HS-5 (cell line): ENCODE measurements at places on chromosomes 7 and 10.
A peak's percentile ranks its signal among the peaks of the same experiment; 100 is the strongest.

DNA sequence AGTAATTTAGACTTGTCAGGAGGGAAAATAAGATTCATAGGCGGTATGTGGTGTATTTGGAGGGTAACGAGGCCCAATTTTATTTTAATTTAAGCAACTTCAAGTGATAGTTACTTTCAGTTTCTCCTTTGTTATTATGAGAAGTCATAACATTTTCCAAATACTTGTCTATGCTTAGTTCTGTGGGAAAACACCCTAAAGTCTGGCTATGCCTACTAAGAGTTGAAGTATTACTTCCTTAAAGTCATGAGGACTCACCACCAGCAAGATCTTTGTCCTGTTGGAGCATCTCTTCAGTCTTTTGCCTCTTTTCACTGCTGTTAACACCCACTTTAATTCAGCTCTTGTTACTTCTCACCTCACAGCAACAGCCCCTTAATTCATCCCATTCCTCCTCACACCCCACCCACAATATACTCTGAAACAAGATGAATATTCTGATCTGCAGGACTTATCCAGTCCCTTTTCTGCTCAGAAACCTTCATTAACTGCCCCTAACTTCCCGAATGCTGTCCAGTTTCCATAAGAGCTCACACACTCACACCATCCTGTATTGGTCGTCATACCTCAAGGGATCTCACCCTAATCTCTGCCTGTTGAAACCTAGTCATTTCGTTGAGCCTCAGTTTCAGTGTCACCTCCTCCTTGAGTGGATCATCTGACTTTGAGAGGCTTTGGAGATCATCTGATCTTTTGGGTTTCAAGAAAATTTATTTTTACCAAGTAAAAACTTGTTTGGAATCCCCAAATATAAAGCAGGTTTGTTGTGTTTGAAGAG is 61.3 kb downstream of the DNAH11 start:
- no peak for DNase-seq

DNA sequence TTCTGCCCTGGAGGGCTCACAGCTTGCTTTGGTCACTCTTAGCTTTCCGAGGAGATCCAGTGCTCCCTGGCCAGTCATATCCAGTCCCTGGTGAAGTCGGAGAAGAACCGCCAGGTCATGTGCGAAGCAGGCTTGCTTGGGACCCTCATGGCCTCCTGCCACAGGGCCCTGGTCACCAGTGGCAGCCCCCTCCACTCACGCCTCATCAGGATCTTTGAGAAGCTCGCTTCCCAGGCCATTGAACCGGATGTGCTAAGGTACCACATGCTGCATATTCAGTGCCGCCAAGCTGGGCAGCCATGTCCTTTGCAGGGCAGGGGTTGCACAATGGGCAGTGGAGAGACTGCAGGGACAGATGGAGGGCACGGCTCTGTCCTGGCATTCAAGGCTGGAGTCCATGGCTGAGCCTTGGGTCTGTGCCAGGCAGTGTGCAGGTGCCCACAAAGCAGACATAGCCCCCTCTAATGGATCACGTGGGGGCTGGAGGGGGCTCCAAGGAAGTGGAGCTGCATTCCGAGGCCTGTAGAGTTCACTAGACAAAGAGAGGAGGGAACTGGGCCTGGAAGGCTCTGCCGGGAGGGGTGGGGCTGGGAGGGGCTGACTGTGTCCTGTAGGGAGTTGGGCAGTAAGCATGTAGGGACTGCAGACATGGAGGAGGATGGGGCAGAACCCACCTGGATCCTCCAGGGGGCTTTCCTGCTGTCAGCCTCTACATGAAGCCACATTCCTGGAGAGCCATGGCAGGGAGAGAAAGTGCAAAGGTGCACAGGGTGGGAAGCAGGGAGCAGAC is 89.9 kb downstream of the WDFY4 start:
- no peak for DNase-seq

- DNase-seq: no peak
Measured at GRCh38 chr7:138015096-138015495, 13.2 kb upstream of the CREB3L2 start.

DNA sequence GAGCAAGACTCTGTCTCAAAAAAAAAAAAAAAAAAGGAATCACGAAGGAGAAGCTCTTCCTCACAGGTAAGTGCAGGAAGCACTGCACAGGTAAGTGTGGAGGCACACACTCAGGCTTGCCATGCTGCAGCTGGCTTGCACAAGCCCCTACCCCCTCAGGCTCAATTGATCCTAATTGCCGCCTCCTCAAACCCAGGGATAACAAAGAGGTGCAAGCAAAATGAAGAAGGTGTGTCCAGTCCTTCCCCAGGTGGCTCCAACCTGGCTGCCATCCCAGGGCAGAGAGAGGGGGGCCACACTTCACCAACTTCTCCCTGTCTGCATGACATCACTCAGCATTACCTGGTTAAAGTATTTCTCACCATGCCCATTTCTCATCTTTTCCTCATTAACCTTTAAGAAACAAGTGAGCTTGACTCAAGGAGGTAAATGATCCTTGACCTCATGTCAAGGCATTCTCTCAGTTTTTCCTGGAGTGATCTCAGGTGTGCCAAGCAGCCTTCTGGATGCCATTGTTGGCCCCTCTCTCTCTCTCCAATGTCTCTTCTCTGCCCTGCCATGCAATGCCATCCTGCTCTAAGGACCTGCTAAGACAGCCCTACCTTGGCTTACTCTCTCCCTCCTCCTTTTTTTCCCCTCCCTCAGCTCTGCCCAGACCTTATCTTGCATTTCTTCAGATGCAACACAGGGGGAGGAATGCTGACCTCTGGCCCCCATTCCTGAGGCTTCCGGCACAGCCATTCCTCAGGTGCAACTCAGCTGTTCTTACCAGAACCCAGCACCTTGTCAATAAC is 13.0 kb upstream of the TRPV6 start:
- no peak for DNase-seq

DNA sequence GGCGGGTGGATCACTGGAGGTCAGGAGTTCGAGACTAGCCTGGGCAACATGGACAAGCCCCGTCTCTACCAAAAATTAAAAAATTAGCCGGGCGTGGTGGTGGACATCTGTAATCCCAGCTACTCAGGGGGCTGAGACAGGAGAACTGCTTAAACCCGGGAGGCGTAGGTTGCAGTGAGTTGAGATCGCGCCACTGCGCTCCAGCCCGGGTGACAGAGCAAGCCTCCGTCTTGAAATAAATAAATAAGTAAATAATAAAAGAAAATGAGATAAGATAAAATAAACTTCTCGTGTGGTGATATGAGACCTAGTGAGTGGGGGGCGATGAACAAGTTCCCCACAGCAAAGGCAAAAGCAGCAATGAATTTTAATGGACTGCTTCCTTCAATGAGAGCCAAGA is 33.6 kb upstream of the LMTK2 start:
- no peak for DNase-seq

DNA sequence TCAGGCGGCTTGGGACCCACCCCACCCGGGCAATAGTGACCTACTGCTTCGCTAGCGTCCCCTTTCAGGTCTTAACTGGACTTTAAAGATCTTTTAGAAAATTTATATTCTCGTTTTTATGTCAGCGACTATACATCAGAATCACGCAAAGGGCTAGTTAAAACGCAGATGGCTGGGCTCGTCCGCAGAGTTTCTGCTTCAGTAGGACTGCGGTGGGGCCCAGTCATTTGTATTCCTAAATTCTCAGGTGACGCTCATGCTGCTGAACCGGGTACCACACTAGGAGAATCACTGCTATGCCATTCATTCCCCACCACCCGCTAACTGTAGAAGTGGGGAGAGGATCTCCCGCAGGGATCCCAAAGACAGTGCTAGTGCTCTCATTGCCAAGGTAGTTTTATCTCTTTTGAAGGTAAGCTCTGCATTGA is 12.0 kb upstream of the SP8 start:
- DNase-seq: no peak

GRCh38 chr10:94125856-94126255 is 132.1 kb downstream of the PLCE1 start:
- DNase-seq: no peak

GRCh38 chr10:119602241-119603095 is 5.7 kb upstream of the TIAL1 start:
- no peak for DNase-seq

DNA sequence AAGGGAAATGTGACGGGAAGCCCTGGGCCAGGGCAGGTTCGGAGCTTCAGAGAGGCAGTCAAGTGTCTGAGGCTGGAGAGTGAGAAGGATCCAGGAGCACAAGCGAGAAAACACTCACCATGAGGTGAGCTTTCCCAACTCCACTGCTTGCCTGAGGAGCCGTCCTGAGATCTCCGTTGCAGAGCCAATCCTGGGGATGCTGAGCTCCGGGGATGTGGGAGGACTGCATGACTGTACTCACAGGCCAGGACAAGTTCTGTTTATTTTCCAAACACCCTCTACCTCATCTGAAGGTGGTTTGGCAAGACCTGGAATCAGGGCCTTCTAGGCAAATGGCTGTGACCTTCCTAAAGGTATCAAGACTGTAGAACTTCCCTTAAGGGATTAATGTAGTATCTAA is 38.7 kb downstream of the GLI3 start:
- no peak for DNase-seq

- DNase-seq: peak; percentile 23
Measured at GRCh38 chr10:60846173-60846572, 67.9 kb downstream of the CDK1 start.

GRCh38 chr7:93923296-93923695 is 1.8 kb downstream of the GNG11 start:
- DNase-seq: no peak

- no peak for DNase-seq
Measured at GRCh38 chr10:62059217-62059920, 157.9 kb downstream of the ARID5B start.

DNA sequence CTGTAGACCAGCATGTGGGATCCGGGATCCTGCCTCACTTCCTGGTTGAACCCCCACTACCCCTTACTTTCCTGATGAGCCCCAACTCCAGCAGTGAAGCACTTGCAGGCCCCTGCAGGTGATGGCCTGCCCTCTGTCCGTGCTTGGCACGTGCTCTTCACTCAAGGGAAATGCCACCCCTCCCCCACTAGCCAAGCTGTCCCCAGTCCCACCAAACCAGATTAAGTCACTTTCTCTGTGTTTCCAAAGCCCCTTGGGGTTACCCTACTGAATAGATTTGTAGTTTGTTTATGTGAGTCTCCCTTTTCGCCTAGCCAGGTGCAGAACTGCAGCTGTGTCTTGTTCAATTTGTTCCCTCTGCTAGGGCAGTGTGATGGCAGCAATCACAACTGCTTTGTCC is 121.7 kb downstream of the WDFY4 start:
- no peak for DNase-seq

DNA sequence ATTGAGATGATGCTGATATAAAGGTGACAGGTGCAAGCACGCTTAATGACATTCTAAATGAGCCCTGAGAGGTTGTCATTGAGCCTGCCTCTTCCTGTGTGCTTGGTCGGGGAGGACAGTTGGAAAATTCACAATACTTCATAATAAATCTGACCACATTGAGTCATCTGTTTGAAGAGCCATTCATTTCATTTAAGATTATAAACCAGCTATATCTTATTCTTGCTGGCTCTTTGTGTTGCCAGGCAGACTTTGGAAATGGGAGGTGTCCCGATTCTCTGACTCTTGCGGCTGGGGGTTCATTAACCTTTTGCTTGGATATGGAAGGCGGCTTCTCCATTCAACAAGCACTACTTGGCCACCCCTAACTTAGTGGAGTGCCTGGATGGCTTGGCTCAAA is 198.2 kb downstream of the FANK1 start:
- DNase-seq: no peak

- no peak for DNase-seq
Measured at GRCh38 chr7:158758586-158759244, 54.1 kb upstream of the NCAPG2 start.

GRCh38 chr10:103663236-103663635 is 169.7 kb downstream of the NEURL1 start:
- no peak for DNase-seq

GRCh38 chr10:104650635-104651331 is 9.7 kb downstream of the SORCS3 start:
- no peak for DNase-seq

DNA sequence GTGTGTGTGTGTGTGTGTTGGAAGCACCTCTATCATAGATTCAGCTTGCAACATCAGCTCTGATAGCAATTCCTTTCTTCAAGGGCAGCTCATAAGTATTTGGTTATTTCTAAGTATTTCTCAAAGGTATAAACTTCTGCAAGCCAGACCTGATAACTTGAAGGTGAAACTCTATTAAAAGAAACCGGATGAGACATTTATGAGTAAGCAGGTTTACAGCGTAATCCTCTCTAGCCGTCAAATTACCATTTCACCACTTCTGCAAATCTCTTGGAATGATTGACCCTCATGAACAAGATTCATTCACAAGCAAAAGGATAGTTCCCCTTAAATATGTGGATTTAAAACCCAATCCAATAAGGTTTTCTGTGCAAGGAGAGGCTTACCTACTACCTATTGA is 23.1 kb downstream of the PDE1C start:
- no peak for DNase-seq

- DNase-seq: no peak
Measured at GRCh38 chr10:128463991-128464760, 338.0 kb upstream of the MKI67 start.

- no peak for DNase-seq
Measured at GRCh38 chr10:11863353-11864109, 40.4 kb downstream of the PROSER2 start.

- no peak for DNase-seq
Measured at GRCh38 chr10:103578782-103579382, 85.4 kb downstream of the NEURL1 start.

GRCh38 chr10:102802920-102803534 is 34.2 kb downstream of the CYP17A1 start:
- DNase-seq: peak; percentile 87

DNA sequence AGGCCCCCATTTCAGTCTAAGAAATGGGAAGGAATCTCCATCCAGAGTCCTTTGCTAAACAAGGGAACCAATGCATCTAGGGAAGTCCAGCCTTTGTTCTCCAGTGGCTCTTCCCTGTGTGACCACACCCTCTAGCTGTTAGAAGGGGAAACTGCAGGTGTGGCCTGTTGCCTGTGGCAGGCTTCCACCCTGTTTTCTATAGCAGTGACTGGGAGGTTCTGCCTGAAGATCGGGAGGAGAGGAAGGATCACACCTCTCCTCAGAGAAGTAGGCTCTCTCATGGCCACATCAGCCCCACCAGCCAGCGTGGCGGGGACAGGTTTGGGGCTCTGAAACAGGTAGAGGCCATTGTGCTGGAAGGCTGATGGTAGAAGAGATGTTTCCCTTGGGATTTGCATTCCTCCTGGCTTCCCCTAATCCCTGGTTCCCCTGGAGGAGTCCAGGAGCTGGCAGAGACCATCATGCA is 47.7 kb upstream of the TRIM8 start:
- DNase-seq: no peak

- DNase-seq: no peak
Measured at GRCh38 chr7:138848056-138848980, 50.3 kb upstream of the ATP6V0A4 start.

DNA sequence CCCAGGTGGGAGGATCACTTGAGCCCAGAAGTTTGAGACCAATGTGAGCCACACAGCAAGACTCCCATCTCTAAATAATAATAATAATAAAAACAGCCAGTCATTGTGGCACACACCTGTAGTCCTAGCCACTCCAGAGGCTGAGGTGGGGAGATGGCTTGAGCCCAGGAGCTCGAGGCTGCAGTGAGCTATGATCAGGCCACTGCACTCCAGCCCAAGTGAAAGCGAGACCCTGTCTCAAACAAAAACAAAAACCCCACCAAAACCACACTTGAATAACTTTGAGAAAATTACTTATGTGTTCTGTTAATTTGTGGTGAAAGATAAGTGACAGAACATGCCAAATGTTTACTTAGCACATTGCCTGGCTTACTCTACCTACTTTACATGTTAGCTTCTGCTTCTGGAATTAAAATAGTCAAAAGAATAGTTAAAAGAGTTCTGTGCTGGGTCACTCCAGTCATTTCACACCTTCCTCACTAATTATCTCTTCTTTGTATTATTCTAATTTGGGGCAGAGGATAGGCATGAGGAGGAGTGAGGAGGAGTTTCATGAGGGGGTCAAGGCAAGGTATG is 9.8 kb downstream of the TMEM60 start:
- DNase-seq: no peak
